ENCODE measurements at places on chromosomes 16 and 17.

DNA sequence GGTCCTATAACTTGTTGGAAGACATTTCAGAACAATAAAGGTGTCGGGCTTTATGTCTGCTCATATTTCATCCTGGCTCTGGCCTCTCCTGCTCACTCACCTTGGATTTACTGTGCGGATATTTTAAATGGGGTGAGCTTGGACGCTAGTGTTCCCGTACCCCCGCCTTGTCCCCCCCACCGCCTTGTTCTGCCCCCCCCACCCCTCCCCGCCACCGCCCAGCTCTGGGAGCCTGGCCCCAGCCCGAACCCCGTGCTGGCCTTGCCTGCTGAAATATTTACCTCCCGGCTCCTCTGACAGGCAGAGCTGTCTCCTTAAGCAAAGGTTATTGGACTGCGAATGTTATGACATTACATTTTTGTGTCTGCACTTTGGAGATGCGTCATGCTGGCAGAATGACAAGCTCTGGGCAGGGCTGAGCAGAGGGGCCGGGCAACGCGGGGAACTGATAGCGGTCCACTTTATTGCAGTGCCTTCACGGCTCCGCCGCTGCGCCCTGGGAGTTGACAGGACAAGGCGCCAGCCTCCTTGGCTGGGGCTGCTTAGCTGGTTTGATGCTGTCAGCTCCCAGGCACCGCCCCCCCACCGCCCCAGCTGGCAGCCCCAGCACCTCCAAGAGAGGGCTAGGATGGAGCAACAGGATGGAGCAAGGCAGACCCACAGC lies 222.5 kb upstream of the GSE1 start:
- DNase-seq: peak; percentile 52

GRCh38 chr17:73941919-73942530 lies 261.5 kb upstream of the RPL38 start:
- DNase-seq: no peak

DNA sequence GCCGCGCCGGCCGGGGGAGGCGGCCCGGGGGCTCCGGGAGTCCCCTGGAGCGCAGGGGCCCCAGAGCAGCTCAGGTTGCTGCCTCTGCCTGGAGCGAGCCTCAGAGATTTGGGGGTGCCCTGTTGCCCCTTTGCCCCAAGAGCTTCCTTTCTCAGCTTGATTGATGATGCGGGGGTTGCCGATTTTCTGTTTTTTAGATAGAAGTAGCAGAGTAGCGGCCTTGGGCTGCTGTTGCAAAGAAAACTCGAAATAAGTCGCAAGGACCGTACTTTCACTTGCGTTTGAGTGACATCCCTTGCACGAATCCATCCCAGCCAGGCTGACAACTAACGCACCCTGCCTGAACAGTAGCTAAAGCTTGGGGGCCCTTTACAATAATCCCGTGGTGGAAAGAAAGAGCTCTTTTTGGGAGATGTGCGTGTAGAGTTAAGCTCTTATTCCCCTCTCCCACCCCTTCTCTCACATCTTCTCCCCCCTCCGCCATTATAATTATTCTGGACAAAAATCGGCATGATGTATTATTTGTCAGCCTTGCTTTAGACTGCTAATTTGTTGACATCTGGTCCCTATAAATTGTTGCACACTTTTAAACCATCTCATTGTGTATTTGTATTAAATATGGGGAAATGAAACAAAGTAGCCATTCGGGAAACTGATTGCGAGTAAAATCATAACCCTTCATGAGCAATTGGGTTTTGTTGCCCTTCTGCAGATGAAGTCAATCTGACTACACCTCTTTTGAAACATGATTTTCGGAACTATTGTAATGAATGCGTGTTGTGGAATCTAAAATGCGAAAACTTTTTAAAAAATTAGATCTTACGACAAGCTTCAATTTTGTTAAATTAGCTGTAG lies 873 bp downstream of the USP10 start:
- peak; percentile 42 for DNase-seq

- DNase-seq: no peak
Observed at GRCh38 chr17:29069526-29070041, 26.6 kb downstream of the PIPOX start.

DNA sequence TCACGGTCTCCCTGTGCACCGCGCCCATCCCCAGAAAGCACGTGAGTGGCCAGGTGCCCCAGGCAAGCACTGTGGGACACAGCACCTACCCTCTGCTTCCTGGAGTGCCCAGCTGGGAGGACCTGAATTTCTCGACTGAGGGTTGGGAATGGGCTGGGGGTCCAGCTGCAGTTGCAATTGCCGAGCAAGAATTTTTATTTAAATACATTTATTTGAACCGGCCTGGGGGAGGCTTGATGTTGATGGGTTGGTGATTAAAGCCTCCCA lies 6.3 kb downstream of the SLC5A2 start:
- no peak for DNase-seq

DNA sequence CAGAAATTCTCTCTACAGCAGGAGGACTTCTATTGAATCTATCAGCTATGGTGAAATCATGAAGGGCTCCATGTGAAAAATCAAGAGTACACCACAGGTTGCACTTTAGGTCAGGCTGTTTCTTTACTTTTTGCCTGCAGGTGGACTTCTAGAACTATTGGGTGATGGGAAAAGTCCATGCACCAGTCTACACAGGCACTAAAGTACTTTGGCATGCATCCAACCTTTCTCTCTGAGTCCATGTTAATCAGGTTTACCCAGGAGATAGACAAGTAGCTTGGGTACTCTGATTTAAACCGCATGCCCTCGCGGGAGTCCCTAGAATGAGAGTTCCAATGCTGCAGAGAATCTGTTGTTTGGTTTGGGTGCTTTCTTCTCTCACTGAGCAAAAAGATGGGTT lies 9.1 kb upstream of the ANKFN1 start:
- no peak for DNase-seq

DNA sequence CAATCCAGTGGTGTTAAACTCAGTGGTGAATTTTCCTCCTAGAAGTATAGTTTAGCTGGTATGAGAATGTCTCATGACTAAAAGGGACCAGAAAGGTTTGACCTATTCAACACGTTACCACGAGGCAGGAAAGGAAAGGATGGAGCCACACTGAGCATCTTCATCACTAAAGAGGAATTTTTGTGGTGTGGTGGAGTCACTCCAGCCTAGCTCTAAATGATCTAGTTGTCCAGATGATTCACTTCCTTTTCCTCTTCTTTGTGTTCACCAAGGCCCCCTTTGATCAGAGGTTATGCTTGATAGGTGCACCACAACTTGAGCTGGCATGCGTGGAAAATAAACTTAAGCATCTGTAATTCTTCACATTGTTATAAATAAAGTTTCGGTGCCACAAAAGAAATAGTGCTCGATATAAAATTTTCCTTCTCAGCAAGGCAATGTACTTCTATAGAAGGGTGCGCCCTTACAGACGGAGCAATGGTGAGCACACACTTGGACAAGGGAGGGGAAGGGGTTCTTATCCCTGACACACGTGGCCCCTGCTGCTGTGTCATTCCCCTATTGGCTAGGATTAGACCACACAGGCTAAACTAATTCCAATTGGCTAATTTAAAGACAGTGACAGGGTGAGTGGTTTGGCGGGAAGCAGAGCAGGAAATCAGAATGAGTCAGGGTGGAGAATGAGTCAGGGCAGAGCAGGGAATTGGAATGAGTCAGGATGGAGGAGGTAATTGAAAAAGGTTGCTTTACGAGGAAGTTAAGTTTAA lies 254.6 kb downstream of the HS3ST3A1 start:
- peak; percentile 50 for DNase-seq

DNA sequence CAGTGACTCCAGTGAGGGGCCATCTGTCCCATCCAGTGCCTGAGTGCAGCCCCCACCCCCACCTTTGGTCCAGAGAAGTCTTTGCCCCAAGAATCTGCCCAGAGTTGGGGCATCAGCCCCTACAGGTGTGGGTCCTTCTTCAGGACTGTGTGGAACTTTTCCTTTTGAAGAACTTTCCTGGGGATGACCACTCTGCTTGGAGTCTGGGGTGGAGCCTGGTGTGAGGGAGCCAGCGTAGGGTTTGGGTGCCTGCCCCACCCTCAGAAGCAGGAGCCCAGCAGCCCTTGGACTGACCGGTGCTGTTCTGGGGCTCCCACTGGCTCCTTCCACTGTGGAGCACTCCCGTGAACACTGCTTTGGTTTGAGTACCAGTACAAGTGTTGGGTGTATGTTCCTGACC lies 19.3 kb downstream of the MPRIP start:
- no peak for DNase-seq

DNA sequence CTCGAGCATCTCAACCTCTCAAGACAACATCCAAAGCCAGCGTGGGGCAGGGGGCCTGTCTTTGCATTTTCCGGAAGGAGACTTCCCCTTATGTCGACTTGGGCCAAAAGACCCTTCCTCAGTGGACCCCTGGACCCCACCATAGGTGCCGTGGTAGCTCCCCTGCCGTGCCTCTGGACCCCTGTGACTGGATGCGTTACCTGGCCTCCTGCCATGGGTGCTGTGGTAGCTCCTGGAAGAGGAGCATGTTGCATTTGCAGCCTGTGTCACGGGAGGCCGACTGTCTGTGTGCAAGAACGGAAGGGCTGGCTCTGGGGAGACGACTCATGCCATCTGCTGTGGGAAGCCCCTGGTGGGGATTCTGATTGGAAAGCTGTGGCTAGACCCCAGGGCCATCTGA lies 130.1 kb downstream of the FOXL1 start:
- no peak for DNase-seq

GRCh38 chr16:23832882-23833281 lies 2.9 kb upstream of the PRKCB start:
- DNase-seq: no peak

DNA sequence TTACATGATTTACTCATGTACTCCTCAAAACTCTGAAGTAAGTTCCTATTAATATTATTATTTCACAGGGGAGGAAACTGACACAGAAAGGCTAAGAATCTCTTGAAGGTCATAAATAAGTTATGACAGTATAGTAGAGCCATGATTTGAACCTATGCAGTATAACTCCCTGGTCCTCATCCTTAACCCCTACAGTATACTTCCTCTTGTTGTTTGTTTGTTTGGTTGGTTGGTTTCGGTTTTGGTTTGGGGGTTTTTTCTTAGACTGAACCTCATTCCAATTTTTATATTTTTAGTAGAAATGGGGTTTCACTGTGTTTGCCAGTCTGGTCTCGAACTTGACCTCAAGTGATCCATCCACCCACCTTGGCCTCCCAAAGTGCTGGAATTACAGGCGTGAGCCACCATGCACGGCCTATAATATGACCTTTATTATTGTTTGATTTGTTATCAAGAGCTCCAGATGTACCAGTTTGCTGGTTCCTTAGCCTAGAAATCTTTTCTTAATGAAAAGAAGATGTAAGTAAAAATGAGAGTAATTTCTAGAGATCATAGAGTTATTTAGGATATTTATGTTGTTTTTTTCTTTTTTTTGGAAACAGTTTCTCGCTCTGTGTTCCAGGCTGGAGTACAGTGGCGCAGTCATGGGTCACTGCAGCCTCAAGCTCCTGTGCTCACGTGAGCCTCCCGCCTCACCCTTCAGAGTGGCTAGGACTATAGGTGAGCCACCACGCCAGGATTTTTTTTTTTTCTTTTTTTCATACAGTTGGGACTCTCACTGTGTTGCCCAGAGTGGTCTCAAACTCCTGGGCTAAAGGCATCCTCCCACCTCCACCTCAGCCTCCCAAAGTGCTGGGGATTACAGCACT lies 4.8 kb downstream of the PRR11 start:
- no peak for DNase-seq

DNA sequence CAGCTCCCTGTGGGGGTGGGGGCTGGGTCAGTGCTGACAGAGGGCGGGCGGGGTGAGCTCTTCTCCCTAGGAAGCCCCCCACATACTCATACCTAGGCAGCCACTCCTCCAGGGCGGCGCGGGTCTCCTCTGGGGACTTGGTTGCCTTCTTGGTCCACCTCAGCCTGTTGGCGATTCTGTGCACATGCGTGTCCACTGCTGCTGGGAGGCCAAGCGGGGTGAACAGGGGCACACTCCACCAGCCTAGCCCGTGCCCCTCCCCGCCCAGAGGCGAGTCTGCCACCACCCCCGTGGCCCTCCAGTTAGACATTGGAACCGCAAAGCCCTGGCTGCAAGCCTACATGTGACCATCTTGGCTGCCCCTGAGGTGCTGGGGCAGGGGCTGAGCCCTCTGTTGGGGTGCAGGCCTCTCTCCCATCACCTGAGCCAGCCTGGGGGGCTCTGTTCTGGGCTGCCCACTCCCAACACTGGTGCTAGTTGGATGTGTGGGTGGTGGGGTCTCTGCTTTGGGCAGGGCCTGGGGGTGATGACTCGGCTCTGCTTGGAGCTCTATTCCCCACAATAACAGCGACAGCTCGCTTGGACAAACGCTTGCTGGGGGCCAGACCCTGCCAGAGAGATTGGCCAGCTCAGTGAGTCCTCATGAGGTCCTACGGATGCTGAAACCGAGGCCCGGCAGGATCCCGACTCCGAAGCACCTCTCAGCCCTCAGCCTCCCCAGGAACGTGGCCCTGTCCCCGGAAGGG lies 7.4 kb downstream of the NTHL1 start:
- DNase-seq: no peak

- peak; percentile 44 for DNase-seq
Observed at GRCh38 chr16:68227183-68227793, 8.6 kb downstream of the ESRP2 start.

DNA sequence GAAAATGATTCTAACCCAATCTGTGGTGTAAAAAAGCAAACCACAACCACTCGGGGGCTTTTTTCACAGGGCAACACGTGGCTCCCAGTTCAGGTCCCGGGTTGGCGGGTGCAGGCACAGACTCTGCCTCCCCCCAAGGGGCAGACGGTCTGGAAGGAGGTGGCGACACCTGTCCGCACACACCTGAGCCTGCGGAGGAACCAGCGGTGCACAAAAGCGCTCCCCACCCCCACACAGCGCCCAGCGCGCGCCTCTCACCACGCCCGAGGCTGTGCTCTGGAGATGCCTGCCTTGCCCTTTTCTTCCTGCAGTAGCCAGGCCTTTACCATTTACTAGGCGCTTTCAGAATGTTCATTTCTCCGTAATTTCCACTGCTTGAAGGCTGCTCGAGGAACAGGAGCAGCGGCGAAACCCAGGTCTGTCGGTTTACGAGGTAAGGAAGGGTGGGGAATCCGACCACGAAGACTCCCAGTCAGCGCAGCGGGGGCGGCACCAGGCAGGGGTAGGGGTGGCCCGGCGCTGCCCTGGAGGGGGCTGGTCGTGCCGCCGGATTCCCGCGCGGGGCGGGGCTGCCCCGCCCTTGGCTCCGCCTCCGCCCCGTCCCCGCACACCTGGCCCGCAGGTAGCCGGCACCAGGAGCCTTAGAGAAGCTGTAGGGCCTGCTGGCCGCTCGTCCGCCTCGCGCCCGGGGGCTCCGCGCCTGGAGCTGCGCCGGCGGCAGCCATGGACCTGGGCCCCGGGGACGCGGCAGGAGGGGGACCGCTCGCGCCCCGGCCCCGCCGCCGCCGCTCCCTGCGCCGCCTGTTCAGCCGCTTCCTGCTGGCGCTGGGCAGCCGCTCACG lies at the start of gene USP43:
TSS of gene USP43 (plus strand) at position 608 of the 842 bp plus-strand sequence. CDS start at position 724, 116 bp downstream.
- DNase-seq: peak; percentile 71

DNA sequence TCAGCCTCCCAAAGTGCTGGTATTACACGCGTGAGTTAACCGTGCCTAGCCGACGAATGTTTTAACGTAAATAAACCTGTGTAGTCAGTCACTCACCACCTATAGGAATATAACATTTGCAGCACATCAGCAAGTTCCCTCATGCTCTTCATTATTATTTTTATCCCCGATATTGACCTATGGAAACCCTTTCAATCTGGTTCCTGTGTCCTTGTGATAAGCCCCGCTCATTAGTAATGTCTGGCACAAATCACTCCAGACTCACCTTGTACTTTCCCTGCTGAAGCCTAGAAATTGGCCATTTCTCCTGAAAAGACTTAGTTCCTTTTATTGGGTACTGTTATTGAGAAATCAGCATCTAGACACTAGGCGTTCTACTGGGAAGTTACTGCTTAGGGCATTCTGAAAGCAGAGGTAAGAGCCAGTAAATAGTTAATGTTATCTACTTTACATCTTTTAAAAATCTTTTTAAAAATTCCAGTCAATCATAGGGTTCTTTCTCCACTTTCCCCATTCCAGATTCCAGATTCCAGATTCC lies 1.5 kb upstream of the PHKG2 start:
- DNase-seq: no peak
